ENCODE measurements at places on chromosomes 7 and 10.

GRCh38 chr7:114487174-114487573 is 72.6 kb downstream of the FOXP2 start:
- DNase-seq, result no peak

DNA sequence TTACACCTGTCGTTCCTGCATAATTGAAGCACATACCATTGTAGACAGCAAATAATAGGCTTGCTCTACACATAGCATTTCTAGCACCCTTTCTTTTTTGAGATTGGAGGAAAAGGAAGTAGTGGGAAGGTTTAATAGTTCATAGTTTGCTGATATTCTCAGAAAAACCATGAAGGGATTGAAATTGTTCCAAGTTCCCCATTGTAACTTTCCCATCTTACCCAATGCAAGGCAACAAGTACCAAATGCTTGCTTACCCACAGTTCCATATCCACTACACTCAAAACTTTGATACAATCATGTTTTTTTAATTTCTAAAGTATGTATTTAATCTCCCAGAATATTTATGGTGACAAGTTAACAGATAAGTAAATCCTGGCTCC is 13.8 kb downstream of the CYP3A5 start:
- no peak for DNase-seq

DNA sequence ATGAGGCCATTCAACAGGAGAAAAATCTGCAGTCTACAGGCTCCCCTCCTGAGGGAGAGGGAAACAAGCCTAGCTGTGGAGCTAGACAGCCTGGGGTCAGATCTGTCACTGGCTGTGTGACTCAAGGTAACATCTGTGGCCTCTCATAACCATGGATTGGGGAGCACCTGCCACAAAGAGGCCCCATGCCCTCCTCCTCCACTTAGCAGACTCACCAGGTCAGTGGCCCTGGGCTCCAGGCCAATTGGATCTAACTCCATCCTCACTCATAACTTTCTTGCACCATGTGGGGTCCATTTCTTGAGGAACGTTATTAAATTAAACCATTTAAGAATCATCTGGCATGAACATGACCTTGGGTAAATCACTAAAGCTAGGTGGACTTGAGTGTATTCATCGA is 1.8 kb downstream of the GDF10 start:
- DNase-seq, result no peak

- DNase-seq, result no peak
These were observed 324.2 kb upstream of the COBL start for GRCh38 chr7:51640841-51641240.

GRCh38 chr7:147276783-147277370 is 1160.3 kb downstream of the CNTNAP2 start:
- no peak for DNase-seq

DNA sequence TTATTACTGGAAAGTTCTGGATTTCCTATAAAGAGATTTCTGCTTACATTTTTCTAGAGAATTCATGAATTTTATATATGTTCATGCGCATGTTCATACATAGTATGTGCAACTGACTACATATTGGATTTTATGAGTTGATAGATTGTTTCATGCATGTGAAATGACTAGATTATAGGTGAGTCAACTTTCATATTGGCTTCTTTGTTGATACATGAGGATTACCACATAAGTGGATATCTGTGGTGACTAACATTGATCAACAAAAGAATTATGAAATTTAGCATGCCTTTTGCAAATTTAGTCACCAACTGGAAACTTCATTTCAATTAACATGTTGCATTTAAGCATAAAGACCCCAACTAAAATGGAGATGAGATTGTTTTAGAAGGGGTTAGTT is 99.0 kb downstream of the GNAT3 start:
- no peak for DNase-seq

DNA sequence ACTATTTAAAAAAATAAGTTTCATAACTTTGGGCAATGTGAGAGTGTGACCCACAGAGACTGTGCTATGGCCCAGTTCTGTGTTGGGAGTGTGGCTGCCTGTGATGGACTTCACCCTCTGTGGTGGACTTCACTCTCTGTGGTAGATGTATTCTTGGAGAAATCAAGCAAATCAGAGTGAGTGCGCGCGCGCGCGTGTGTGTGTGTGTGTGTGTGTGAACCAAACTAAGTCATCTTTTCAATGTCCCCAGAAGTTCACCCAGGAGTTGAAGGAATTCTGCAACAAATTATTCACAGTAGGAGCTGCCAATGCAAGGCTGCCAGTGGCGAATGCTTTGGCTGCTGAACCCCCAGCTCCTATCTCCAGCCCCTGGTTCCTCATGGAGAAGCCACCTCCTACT is 184.5 kb downstream of the ADAM12 start:
- DNase-seq, result no peak

DNA sequence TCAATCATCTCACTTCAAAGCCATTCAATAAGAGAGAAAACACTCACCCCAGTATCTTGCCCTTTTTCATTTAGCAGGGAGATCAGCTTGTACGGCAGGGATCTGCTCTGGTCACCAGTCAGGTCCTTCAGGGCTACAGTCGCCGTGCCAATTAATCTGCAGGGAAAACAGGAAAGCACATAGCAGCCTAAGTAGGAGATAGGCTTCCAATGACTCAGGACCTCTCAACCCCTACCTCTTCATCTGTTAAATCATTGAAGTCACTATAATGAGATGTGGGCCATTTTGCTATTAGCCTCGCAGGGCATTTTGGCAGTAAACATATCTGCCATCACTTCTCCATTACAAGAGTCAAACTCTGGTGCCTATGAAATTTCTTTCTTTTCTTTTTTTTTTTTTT is 50.8 kb downstream of the MYOF start:
- no peak for DNase-seq

DNA sequence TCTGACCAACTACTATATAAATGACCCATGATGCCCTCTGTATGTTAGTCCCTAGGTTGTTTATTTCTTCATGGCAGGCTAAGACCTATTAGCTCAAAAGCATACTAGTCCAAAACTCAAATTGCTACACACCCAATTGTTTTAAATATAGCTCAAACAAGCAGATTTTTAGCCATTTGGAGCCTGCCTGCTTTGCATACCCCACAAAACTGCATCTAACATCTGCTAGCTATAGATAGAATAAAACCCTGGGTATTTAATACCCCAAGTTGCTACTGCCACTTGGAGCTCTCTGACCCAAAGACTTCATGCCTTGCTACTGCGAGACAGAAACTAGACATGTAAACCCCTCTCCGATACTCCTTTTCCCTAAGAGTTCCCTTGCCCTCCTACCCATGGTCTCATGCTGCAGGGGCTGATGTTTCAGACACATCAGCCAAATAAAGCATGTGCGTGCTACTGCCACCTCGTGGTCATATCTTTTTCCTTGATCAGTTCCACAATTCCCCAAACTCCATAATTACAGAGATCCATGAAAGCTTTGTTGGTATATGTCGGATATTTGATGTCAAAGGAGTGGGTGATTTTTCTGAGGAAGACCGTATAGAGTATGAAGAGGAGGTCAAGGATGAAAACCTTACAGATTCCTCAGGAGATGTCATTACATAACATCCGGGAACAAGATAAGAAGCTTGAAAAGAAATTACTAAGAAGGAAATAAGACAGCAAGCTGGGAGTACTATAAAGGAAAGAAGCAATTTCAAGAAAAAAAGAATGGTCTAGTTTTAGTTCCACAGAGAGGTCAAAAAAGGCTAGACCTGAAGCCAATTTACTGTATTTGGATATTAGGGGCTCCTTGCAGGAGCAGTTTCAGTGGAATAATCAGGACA is 386.6 kb downstream of the SH2D4B start:
- DNase-seq, result no peak

DNA sequence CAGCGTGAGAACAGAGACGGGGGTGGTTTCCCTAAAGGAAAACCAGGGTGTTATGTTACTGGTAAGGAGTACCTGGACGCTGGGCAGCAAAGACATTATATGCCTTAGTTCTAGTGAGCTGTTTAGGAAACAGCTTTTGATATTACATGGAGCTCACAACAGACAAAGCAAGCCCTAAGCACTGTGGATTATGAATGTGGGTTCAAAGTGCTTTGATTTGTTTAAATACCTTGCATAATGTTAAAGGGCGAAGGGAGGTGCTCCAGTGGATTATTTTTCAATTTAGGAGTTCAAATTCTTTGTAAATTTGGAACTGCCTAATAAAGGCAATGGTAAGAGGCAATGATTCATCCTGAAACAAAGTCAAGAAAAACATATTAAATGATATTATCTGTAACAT is 13.8 kb downstream of the WNT16 start:
- no peak for DNase-seq

DNA sequence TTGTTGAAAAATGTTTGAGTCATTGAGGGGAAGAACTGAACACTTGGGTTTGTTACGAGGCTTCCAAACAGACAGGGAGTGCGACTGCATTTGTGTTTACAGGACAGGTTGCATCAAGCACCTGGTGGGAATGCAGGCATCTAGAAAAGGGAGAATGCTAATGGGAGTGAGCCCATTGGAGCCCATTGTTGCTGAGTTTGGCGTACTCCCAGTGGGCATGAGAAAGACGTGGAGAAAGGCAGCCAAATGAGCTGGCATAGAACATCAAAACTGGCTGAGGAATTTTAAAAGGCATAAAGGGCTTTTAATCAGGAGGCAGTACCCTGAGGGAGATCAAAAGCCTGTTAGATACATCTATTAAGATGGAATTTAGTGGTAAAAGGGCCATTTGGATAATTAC is 171.6 kb upstream of the NPSR1 start:
- no peak for DNase-seq

GRCh38 chr7:30744075-30744417 is 7.9 kb upstream of the INMT start:
- peak; percentile 9 for DNase-seq

DNA sequence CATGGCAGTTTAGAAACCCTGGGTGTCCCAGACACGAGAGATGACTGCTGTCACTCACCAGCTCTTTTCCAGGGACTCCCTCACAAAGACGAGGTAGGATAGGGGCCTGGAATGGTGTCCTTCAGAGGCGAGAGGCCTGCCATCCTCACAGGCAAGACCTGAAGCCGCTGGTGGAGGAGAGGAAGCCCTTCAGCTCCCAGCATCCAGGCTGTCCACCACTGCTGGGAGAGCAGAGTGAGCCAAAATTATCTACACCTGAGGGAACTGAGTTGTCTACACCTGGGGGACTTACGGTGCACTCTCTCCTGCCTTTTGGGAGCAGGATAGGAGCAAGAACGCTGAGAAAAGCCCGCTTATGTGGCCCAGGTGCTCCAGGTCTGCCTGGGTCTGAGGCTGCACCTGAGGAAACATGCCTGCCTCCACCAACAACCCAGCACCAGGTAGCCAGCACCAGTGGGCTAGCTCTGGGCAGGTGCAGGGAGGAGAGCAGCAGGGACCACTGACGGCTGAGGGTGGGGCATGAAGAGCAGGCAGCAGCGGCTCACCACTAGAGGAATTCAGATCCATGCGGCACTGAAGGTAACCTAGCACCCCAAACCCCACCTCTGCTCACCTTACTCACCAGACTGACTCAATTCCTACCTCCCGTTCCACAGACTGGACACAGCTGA is 357.2 kb downstream of the SH2D4B start:
- no peak for DNase-seq

GRCh38 chr10:63396133-63396761 is 69.5 kb downstream of the JMJD1C start:
- DNase-seq, result no peak

DNA sequence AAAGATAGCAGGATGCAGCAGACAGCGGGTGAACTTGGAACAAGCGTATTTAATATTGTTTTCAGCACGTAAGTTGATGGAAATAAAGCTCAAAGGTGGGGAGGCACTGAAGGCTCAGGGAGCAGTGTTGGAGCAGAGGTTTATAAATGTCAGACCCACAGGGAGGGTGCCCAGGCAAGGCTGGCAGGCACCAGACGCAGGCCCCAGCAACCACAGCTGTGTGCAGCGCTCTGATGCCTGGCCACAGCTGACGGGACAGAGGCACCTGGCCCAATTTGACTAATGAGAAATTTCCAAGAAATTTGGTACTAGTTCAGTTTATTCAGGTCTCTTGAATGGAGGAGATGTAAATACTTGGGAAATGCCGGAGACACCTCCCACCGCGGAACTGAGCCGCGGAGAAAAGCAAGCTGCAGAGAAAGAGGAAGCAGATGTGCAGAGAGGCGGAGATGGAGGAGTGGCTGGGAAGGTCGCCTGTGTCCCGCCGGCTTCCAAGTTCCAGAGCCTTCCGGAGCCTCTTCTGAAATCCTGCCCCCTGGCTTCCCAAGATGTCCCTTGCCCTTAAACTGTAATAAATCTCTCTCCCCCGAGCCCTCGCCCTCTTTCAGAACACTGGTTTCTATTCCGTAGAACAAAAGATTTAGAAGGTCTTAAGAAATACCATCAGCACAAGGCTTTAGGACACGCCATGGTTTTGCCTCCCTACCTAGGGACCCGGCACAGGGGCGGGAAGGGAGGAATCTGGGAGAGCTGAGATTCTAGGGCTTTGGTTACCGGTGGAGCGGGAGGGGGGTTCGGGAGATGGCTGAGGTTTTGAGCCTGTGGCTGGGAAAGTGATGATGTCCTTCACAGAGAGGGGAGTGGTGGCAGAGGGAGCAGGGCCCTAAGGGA is 38.4 kb upstream of the PLXNA4 start:
- DNase-seq, result no peak

- DNase-seq, result no peak
These were observed 148.4 kb downstream of the MAD1L1 start for GRCh38 chr7:2084331-2084730.

- no peak for DNase-seq
These were observed 69.3 kb downstream of the AVL9 start for GRCh38 chr7:32564542-32564941.

DNA sequence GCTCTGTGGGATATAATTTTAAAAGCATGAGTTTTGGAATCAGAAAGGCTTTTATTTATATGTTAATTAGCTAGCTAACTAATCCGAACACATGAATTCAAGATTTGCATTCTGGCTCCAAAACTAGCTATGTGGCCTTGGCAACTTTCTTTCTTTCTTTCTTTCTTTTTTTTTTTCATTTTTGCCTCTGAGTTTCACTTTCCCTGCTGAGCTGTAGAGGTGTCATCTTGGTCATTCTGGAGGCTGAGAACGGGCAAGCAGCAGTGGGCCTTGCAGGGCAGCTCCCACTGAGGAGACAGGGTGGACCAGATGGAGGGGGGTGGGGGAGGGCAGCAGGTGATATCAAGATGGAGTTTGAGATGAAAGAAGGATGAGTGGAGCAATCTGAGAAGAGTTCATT is 24.8 kb upstream of the SFMBT2 start:
- DNase-seq, result no peak

DNA sequence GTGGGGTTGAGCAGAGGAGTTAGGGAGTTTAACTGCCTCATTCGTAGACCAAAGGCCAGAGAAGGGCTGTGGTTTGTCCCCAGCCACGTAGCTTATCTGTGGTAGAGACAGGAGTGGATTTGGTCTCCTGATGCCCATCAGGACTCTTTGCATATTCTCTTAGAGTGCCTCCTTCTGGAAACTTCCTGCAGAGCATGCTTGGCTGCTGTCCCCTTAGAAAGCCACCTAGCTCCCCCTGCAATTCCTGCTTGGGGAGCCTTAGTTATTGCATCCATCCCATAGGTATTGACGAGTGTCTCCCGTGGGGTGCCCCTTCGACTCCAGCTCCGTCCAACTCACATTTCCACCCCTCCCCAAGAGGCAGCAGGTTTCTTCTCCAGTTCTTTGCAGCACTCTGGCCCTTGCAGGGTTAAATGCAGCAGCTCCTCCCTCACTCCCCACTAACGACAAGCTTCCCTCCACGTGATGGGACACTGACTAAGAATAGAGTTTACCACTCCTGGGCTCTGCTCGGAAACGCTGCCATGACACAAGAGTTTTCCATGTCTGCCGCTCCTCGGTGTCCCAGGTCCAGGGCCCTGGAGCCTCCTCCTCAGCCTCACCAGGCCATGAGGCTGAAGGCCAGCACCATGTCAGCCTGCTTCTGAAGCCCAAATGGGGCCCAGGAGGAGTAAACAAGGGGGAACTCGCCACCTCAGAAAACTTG is 147.8 kb upstream of the UNC5B start:
- DNase-seq, result no peak

- no peak for DNase-seq
These were observed 8.3 kb downstream of the TSPAN14 start for GRCh38 chr10:80462299-80462980.

Measured in CD4-positive, alpha-beta T cell treated with Interleukin-1 beta for 1 hour (primary cell).